ENCODE measurements at places on chromosomes 1 and 21.
A peak's percentile ranks its signal among the peaks of the same experiment; 100 is the strongest.

- DNase-seq = peak; percentile 87
Measured at GRCh38 chr1:153790313-153790965, 15.2 kb downstream of the SLC27A3 start.

DNA sequence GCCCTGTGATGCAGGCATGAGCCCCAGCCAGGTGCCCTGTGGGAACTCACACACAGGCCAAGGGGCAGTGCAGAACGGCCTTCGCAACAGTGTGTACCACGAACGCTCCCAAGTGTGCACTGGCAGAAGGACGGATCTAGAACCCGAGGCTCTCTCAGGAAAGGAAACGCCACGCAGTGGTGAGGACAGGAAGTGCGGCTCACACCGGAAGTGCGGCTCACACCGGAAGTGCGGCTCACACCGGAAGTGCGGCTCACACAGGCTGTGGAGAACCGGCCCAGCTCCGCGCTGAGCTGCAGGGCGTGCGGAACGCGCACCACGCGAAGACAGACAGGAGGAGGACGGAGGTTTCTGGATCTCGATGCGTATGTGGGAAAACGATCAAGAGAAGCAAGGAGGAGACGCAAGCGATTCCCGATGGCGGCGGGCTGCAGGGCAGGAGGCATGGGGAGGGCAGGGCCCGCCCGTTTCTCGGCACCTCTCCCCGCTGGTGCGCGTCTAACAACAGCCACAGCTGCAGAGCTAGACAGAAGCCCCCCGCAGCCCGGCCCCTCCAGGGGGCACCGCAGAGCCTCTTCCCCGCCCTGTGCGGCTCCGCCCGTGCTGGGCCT, 35.9 kb upstream of the TMEM52 start:
- DNase-seq = no peak

DNA sequence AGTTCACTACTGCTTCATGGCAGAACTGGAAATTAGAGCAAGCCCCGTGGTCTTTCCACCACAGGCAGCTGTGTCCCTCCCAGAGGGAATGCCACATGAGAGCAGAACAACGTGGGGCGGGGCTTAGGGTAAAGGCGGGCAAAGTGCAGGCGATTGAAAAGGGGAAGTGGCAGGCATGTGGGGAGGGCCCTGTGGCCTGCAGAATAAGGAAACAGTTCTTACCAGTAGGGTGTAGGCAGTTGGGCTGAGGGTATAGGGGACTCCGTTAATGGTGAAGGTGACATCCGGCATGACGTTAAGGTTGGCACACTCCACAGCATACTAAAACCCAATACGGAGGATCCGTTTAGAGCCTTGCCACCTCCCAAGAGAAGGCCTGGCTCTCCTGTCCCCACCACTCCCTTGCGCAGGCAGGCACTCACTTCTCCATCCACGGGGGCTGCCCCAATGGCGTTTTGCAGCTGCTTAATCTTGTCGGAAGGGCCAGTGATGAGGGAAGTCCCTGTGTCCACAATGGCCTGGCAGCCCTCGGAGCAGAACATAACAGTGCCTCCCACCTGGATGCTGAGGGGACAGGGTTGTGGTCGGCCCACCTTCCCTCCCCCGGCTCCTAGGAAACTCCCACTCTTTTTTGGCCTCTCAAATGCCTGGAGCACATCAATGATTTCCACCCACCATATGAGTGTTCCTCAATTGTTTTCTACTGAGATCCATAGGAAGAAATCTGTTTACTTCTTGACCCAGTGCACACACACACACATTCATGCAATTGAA, 9.1 kb upstream of the RAB7B start:
- DNase-seq = no peak

GRCh38 chr1:94416901-94417727, 1.1 kb upstream of the ABCD3 start:
- peak; percentile 50 for DNase-seq

DNA sequence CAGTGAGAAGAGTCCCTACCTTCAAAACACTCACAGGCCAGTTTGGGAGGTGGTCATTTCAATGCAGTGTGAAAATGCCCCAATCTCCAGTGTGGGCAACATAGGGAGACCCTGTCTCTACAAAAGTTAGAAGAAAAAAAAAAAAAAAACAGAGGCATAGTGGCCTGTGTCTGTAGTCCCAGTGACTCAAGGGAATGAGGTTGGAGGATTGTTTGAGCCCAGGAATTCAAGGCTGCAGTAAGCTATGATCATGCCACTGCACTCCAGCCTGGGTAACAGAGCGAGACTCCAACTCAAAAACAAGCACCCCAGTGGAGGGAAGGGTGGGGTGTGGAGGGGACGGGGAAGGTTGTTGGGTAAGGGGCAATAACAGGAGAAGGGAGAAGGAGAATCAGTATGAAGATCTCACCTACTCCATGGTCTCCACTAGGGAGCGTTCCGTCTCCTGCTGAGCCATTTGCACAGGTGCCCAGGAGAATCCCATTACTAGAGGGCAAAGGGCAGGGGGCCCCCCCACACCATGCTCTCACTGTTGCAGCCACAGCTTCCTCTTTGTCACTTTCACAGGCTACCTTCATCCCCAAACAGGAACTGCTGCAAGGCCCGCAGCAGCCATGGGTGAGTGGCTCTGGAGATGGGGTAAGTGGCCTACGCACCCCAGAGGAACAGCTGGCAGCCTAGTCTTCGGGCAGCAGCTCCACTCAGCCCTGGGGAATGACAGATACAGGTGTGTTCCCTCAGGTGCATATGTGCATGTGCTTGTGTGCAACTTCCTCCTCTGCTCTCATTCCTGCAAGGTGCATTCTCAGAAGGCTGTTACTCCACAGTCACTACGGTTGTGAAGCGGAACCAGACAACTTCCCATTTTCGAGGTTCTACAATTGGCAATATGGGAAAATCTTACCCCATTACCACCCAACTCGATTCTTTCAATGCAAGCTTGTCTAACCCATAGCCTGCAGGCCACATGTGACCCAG, 87.9 kb upstream of the LYST start:
- no peak for DNase-seq

- no peak for DNase-seq
Measured at GRCh38 chr1:22776035-22776613, 65.5 kb downstream of the EPHB2 start.

GRCh38 chr1:67555461-67556296, 125.5 kb upstream of the SERBP1 start:
- no peak for DNase-seq

All from GM03348 (cell line).